ENCODE measurements at places on chromosomes 2 and 18. TPM values are rescaled to one million over a fixed set of nuclear protein-coding genes. Genes with fewer than 3 reads are reported as not detected.

- no peaks in the 10 kb centered on the region for H3K27me3 ChIP-seq
- no peaks in the 10 kb centered on the region for H3K4me1 ChIP-seq
- no peaks in the 10 kb centered on the region for H3K36me3 ChIP-seq
- no peak overlapping the region for H3K4me3 ChIP-seq
These were observed 373.3 kb upstream of the GALNT5 start for GRCh38 chr2:156884216-156884615.

DNA sequence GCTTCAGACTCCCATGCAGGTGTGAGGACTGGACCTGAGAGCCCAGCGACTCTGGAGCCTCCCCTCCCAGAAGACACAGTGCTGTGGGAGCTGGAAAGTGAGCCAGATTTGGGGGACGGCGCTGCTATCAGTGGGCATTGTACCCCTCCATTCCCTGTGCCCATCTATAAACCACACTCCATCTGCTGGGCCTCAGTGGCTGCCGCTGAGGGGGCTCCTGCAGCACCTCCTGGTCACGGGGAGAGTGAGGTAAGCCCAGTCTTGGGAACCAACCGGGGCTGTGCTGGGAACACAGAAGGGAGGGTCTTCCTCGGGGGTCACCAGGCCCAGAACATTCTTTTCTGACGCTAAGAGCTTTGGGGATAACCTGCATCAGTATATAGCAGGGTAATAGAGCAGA lies 9.5 kb downstream of the PSD4 start:
- H3K27ac ChIP-seq: no peak overlapping the region
- no peaks in the 10 kb centered on the region for H3K27me3 ChIP-seq
- no peak for DNase-seq
- H3K36me3 ChIP-seq: no peaks in the 10 kb centered on the region
- H3K4me3 ChIP-seq: no peak overlapping the region

GRCh38 chr18:32244881-32245280 lies 55.0 kb downstream of the MEP1B start:
- no peak overlapping the region for H3K27ac ChIP-seq
- H3K27me3 ChIP-seq: no peaks in the 10 kb centered on the region
- DNase-seq: no peak
- H3K4me1 ChIP-seq: no peaks in the 10 kb centered on the region
- H3K36me3 ChIP-seq: no peaks in the 10 kb centered on the region

GRCh38 chr2:137172162-137172561 lies 406.8 kb downstream of the THSD7B start:
- no peak overlapping the region for H3K27ac ChIP-seq
- H3K27me3 ChIP-seq: no peaks in the 10 kb centered on the region
- H3K4me1 ChIP-seq: no peaks in the 10 kb centered on the region
- H3K36me3 ChIP-seq: no peaks in the 10 kb centered on the region

- H3K4me1 ChIP-seq: no peaks in the 10 kb centered on the region
- no peak overlapping the region for H3K4me3 ChIP-seq
- no peaks in the 10 kb centered on the region for H3K27me3 ChIP-seq
- no peak overlapping the region for H3K27ac ChIP-seq
These were observed 136.4 kb downstream of the SH3RF3 start for GRCh38 chr2:109265369-109265768.

DNA sequence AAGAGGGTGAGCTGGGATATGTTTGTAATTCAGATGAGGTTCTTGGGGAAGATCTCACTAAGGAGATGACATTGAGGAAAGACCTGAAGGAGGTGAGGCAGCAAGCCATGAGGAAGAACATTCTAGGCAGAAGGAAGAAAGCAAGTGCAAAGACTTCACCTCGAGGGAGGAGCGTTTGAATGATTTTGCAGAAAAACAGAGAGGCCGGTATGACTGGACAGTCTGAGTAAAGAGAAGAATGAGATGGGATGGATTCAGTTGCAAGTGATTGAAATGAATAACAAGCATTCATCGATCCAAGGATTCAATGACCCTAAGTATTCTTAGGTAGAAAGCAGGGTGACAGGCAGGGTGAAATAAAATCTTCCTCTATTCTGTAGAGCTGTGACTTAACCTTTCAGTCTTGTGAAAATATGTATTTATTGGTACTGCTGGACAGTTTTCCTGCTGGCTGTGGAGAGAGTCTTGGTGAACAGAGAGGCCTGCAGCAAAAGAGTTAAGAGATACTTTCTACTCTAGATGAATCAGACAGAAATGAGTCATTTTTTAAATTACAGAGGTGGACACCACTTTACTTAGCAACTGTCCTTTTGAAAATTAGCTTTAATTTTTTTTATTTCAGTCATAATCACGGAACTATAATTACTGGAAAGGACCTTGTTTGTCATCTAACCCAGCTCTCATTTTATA lies 278.4 kb downstream of the LRRTM1 start:
- no peaks in the 10 kb centered on the region for H3K4me1 ChIP-seq
- no peaks in the 10 kb centered on the region for H3K27me3 ChIP-seq
- H3K27ac ChIP-seq: no peak overlapping the region
- no peak for DNase-seq
- no peak overlapping the region for H3K4me3 ChIP-seq

DNA sequence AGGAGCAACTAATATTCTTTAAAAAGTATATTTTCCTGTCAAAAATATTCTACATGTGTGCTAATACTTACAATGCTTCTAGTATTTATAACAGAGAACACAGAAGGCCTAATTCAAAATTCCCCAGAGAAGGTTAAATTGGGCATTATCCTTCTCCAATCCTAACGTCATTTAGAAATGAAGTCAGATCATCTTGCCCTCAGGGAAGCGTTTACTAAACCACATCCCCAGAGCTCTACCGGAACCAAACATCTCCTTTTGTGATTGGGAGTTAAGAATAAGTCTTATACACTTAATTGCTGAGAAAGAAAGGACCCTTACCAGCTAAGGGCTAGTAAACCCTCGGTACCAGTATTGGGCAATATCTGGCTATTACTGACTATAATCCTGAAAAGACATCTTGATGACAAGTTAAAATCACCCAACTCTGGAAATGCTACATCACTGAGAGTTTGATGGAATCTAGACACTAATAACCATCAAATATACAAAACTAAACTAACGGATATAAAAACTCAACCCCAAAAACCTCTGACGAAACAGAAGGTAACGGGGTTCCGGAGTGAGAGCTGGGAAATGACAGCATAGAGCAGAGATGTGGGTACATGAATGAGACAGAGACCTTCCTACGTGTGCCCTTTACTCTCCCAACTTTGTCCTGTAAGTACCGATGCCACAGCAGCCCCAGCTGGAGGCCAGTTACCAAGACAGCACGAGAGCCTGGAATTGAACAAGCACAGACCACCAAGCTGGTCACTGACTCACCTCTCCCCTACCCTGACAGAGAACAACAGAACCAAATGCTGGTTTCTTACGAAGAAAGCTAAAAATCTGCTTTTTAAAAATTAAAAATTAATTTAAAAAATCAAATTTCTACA lies 35.0 kb downstream of the WDSUB1 start:
- H3K4me3 ChIP-seq: no peak overlapping the region
- no peaks in the 10 kb centered on the region for H3K27me3 ChIP-seq
- no peaks in the 10 kb centered on the region for H3K4me1 ChIP-seq
- no peak for DNase-seq

DNA sequence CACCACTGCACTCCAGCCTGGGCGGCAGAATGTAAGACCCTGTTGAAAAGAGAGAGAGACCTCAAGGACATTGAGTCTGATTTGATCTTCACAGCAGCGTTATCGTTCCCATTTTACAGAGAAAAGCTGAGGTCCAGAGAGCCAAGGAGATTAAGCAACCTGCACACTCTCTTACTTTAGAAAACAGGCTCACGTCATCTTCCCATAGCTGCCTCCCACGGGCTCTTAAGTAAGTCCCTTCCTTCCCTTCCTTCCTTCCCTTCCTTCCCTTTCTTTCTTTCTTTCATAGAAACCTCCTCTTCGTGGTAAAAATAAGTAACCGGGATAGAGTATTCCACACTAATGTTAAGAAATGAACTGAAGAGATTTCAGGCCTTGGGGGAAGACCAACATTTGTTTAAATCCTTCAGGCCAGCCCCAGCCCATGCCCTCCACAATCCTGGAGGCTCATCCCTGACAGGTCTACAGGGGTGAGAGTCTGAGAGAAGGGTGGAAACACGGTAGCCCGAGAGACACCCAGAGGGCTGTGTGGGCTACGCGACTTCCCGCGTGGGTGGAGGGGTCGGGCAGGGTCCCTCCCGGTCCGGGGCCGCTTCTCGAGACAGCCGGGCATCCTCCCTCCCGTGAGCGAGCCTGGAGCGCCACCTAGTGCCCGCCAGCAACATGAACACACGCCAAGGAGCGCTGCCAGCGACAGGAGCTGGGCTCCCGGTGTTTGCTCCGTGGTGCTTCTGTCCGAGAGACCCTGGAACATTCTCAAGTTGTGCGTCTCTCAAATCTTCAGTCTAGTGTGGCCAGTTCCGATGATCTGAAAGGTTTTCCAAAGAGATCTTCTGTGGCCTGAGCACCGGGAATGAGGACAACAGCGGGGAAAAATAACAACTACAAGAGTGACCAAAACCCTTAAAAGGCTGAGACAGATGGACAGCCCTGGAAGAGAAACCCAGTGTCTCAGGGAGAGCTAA lies 160.3 kb downstream of the INO80D start:
- H3K27me3 ChIP-seq: peaks cover 16% of the 10 kb centered on the region
- H3K4me3 ChIP-seq: peak overlapping the region; percentile 51
- DNase-seq: peak; percentile 61
- no peaks in the 10 kb centered on the region for H3K36me3 ChIP-seq
- no peaks in the 10 kb centered on the region for H3K4me1 ChIP-seq

- peak; percentile 46 for DNase-seq
- H3K36me3 ChIP-seq: no peaks in the 10 kb centered on the region
- H3K4me3 ChIP-seq: no peak overlapping the region
- no peak overlapping the region for H3K27ac ChIP-seq
- H3K4me1 ChIP-seq: no peaks in the 10 kb centered on the region
These were observed 5.5 kb downstream of the NHEJ1 start for GRCh38 chr2:219155054-219155644.

DNA sequence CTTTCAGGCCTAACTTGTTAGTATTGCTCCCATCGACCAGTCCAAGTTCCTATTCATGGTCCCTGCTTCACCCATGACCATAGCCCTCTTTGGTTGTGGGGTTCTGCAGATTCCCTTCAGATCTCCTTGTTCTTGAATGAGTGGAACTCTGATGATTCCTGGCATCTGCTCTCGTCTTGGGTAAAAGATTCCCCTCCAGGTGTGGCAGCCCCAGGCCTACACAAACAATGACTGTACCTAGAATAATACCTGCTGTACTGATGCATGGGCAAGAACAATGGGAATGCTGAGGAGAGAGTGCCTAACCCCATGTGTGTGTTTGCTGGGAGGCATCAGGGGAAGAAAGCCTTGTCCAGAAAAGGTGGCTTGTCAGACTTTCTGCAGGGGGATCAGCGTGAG lies 39.2 kb upstream of the MRPL19 start:
- DNase-seq: no peak
- H3K4me1 ChIP-seq: peaks cover 21% of the 10 kb centered on the region
- no peaks in the 10 kb centered on the region for H3K36me3 ChIP-seq
- no peak overlapping the region for H3K27ac ChIP-seq

MORN2 gene
- total RNA-seq: 19.3 TPM

MRO gene
- total RNA-seq: under 0.01 TPM

CNNM3 gene
- total RNA-seq: 13.1 TPM

GRCh38 chr18:42446195-42446594 lies 491.2 kb downstream of the PIK3C3 start:
- peak; percentile 18 for DNase-seq
- H3K27me3 ChIP-seq: no peaks in the 10 kb centered on the region
- H3K36me3 ChIP-seq: no peaks in the 10 kb centered on the region
- no peaks in the 10 kb centered on the region for H3K4me1 ChIP-seq
- H3K27ac ChIP-seq: no peak overlapping the region

- peaks cover 6% of the 10 kb centered on the region for H3K36me3 ChIP-seq
- peaks cover 2% of the 10 kb centered on the region for H3K4me1 ChIP-seq
- H3K4me3 ChIP-seq: no peak overlapping the region
- H3K27ac ChIP-seq: no peak overlapping the region
- no peaks in the 10 kb centered on the region for H3K27me3 ChIP-seq
These were observed 6.7 kb upstream of the CHCHD5 start for GRCh38 chr2:112577756-112578155.

DNA sequence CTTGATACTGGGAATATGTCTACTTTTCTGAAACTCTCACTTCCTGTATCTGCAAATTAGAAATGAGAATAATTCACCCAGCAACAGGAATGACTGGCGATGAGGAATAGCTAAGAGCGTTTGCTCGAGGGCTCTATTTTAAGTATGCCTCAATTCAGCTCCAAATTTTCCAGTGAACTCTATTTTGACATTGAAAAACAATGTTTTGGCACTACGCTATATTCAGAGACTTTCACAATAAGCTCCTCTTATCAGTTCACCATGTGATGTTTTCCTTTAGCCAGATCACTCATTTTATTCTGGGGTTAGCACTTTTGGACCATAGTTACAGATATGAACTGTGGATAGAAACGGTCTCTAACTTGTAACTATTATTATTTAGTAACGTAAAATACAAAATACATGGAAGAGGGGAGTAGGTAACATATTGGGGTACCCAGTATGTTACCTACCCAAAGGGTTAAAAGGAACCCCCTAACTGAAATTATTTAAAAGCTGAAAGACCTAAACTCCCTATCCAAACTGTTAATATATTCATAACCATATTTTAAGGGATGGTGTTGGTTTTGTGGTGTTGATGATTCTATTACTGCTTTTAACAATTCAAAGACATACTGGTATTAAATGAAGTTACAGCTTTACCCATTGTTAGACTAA lies 28.1 kb downstream of the SLC40A1 start:
- peak; percentile 46 for DNase-seq
- H3K27me3 ChIP-seq: no peaks in the 10 kb centered on the region
- no peak overlapping the region for H3K4me3 ChIP-seq
- H3K27ac ChIP-seq: no peak overlapping the region
- no peaks in the 10 kb centered on the region for H3K36me3 ChIP-seq

- no peaks in the 10 kb centered on the region for H3K4me1 ChIP-seq
- no peaks in the 10 kb centered on the region for H3K27me3 ChIP-seq
- no peak overlapping the region for H3K27ac ChIP-seq
- no peak for DNase-seq
These were observed 884 bp downstream of the PROM2 start for GRCh38 chr2:95275151-95275515.

REG1B gene
- not detected for total RNA-seq

DNA sequence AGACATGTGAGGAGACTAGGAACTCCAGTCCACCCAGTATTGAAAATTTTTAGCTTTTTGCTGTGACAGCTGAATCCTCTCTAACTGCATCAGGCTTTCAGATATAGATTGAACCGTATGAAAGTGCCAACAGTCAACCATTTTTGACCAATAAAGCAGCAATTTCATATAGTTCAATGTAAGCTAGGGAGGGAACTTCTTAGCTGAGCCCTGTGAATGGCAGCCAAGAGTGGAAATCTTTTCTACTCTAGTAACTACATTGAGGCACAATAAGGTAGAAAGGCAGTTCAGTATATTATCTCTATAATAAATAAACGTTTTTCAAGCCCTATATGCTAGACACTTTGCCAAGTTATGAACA lies 96.3 kb upstream of the TANK start:
- H3K4me1 ChIP-seq: peaks cover 3% of the 10 kb centered on the region
- H3K27me3 ChIP-seq: no peaks in the 10 kb centered on the region
- no peak overlapping the region for H3K4me3 ChIP-seq
- H3K36me3 ChIP-seq: no peaks in the 10 kb centered on the region
- no peak overlapping the region for H3K27ac ChIP-seq
- DNase-seq: no peak

- no peaks in the 10 kb centered on the region for H3K36me3 ChIP-seq
- no peaks in the 10 kb centered on the region for H3K27me3 ChIP-seq
- DNase-seq: no peak
These were observed 194.4 kb downstream of the RPIA start for GRCh38 chr2:88885679-88886416.

GRCh38 chr2:106108351-106108750 lies 85.8 kb downstream of the UXS1 start:
- DNase-seq: peak; percentile 54
- H3K27ac ChIP-seq: no peak overlapping the region
- H3K4me1 ChIP-seq: no peaks in the 10 kb centered on the region
- no peaks in the 10 kb centered on the region for H3K27me3 ChIP-seq
- no peak overlapping the region for H3K4me3 ChIP-seq
